ENCODE measurements at places on chromosomes 2 and 18. TPM values are rescaled to one million over a fixed set of nuclear protein-coding genes. Genes with fewer than 3 reads are reported as not detected.

Gene HRH4
- total RNA-seq, result 0.89 TPM

Gene DSC3
- 1.3 TPM for total RNA-seq

Gene FMNL2
- 81.4 TPM for total RNA-seq

Gene MC2R
- not detected for total RNA-seq

Gene UGT1A10
- total RNA-seq, result not detected

Gene POMC
- 3.7 TPM for total RNA-seq

Gene ARL5A
- total RNA-seq, result 48.8 TPM

Gene SDC1
- 232 TPM for total RNA-seq

Gene BMP10
- total RNA-seq, result not detected

Gene SERPINE2
- 61.4 TPM for total RNA-seq

Gene ANKRD53
- 2.5 TPM for total RNA-seq

Gene EIF5B
- total RNA-seq, result 36.2 TPM

Gene ZNF396
- total RNA-seq, result 6.3 TPM

Gene REEP1
- total RNA-seq, result 7.7 TPM

Gene SERPINB7
- total RNA-seq, result 0.12 TPM

Gene FOXI3
- total RNA-seq, result not detected

GRCh38 chr18:37985126-37985525 is 419.5 kb upstream of the CELF4 start:
- DNase-seq, result no peak

DNA sequence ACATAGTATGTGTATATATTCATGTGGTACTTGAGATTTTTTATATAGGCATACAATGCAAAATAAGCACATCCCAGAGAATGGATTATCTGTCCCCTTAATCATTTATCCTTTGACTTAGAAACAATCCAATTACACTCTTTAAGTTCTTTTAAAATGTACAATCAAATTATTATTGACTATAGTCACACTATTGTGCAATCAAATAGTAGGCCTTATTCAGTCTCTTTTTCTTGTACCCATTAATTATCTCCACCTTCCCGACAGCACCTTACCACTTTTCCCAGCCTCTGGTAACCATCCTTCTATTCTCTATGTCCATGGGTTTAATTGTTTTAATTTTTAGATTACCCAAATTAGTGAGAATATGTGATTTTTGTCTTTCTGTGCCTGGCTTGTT is 914.1 kb downstream of the CCDC85A start:
- no peak for DNase-seq

DNA sequence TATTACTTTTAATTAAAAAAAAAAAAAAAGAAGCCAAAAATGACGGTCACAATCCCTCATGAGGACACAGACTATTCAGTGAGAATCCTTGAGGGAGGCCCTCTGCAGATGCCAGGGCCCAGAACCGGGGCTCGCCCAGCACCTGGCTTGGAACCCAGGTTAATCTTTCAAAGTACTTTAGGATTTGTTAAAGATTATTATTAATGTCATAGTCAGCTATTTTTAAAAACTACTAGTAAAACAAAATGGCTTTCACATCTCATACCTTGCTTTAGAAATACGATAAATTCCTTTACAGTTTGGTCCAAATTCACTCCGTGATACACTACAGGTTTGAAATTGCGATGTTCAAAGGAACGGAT is 27.1 kb downstream of the C2orf76 start:
- no peak for DNase-seq

GRCh38 chr2:222598611-222599010 is 57.3 kb downstream of the FARSB start:
- DNase-seq, result no peak

DNA sequence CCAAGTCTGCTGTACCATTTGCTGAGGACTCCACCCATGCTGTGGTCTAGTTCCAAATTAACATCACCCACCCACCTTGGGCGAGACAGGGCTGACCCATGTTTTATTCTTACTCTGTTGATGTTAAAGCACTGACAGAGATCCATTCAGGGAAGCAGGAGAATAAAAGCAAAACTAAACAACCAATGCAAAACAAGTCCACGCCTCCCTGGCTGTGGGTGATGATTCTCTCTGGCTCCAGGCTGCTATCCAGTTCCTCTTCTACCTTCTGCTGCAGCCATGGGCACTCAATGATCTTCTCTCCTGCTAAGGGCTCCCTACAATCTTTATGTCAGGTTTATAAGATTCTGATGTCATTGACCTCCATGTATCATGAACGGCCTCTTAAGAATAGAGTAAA is 786.6 kb upstream of the ID2 start:
- DNase-seq, result no peak

- no peak for DNase-seq
Measured at GRCh38 chr18:13581496-13582177, 144.7 kb downstream of the FAM210A start.

- peak; percentile 43 for DNase-seq
Measured at GRCh38 chr2:177059293-177059692, 153.3 kb upstream of the HNRNPA3 start.

- DNase-seq, result no peak
Measured at GRCh38 chr18:45353530-45353929, 261.7 kb upstream of the SLC14A2 start.

DNA sequence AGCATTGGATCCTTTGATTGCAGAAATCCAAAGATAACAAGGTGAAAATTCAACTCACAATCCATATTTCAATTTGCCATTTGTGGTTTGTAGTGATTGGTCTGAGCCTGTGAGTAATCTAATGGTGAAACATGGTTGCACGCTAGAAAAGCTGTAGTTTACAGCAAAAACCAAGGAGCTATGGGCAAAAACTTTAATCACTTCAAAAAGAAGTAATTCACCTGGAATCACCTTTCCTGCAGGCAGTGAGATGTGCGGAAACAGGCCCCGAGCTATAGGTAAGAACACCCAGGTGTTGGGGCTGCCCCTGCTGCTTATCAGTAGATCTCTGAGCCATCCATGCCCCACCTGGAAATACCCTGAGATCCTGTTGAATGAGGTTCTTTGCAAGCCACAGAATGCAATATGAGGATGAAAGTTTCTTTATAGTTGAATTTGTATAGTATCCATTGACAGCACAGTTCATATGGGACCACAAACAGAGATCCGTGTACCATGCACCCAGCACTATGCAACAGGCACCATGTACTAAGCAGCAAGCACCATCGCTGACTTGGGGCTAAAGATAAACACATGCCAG is 208.2 kb downstream of the SPP2 start:
- no peak for DNase-seq

- peak; percentile 68 for DNase-seq
Measured at GRCh38 chr2:105641389-105641811, 103.3 kb upstream of the NCK2 start.

DNA sequence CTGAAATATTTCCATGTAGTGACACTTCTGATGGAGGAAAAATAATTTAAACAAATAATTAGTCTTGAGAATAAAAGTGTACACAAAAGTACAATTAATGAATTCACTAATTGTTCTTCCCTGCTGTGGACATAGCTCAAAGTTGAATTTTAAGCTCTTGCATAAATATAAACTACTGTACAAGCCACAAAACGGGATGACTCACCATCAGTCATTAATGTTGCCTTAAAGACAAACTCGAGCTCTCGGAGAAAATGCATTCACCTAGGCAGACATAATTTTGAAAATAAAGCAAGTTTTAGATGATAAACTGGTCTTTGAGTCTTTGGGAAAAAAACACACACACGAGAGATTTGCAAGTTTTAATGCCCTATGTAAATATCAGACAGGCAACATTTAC is 436.4 kb downstream of the ZNF521 start:
- DNase-seq, result no peak

- no peak for DNase-seq
Measured at GRCh38 chr2:182821182-182821581, 45.3 kb downstream of the FRZB start.

GRCh38 chr2:184326066-184326465 is 272.3 kb upstream of the ZNF804A start:
- no peak for DNase-seq

GRCh38 chr2:66456183-66457041 is 21.5 kb downstream of the MEIS1 start:
- DNase-seq, result peak; percentile 14

DNA sequence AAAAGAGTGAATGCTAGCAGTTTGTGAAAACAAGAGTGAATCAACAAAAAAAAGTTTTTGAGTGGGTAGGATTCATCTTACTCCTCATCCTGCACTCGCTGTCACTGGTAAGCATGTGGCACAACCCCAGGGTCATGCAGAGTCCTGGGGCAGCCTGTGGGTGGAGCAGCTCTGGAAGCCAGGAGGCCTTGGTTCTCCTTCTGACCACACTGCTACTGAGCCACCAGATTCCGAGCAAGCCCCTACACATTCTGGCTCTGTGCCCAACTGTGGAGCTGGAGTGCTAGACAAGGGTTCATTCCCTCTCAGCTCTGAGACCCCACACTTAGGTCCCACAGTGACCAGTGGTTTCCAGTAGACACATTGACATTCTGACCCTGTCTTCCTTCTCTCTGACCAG is 670.6 kb downstream of the BCL11A start:
- no peak for DNase-seq

DNA sequence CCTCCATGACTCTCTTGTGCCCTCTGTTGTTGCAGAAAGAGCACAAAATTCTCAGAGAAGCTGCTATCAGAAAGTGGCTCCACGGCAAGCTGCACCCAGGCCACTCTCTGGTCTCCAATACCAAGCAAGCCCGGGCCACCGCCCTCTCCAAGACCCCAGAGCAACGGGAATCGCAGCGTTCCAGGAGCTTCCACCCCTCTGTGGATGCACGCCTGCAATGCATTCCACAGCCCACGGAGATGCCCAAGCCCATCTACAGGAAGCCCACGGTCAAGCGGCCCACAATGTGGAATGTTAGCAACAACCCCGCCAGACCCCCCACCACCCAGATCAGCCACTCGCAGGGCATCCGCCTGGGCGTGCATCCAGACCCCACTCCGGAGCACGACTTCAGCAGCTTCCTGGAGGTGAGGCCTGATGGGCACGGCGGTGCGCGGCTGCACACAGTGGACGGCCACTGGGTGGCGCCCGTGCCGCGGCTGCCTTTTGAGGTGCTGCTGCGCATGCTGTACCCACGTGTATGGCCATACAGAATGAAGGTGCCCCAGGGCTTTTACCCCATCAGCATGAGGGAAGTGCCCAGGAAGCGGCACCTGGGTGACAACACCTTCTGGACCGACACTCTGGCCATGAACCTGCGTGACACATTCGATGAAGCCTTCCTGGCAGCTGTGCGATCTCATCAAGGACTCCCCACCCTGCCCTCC is 6.3 kb downstream of the ANKRD53 start:
- DNase-seq, result peak; percentile 57

GRCh38 chr2:125684256-125684655 is 971.7 kb upstream of the GYPC start:
- DNase-seq, result no peak

DNA sequence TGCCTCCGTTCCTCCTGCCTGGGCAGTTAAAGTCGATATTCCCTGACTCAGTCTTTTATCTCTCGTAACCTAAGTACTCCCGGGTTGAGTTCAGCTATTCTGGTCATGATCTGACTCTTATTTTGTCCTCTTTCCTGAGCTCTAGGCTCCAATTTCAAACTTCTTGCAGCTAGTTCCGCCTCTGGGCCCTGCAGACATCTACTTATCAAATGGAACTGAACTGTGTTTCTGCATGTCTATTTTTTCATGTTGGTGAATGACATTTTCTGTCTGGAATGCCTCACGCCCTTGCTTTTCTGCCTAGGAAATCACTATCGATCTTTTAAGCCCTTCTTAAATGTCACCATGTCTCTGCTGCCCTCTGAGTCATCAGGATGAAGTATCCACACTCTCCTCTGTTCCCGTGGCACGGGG is 101.5 kb downstream of the VAPA start:
- no peak for DNase-seq

DNA sequence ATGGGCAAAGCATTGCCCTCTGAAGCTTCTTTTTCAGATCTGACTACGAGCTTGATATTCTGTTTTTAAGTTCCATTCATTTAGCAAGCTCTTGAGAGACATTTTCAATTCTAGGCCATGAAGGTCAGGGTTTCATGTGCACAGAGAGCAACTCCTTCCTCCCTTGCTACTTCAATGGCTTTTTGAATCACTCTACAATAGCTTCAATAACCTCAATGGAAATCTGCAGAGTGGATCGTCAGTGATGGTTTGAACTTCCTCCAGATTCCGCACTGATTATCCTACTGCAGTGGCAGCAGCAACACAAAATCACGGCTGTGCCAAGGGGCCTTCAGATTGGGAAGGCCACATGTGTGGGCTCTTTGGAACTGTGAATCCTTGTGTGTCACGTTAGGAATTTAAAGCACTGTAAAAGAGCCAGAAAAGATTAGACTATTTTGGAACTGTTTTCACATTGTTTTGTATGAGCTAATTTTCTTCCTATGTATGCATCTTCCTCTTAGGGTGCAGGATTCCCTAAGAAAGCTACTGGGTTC is 88.4 kb upstream of the MGAT4A start:
- DNase-seq, result peak; percentile 49

GRCh38 chr2:156380117-156380645 is 47.7 kb upstream of the NR4A2 start:
- DNase-seq, result no peak

DNA sequence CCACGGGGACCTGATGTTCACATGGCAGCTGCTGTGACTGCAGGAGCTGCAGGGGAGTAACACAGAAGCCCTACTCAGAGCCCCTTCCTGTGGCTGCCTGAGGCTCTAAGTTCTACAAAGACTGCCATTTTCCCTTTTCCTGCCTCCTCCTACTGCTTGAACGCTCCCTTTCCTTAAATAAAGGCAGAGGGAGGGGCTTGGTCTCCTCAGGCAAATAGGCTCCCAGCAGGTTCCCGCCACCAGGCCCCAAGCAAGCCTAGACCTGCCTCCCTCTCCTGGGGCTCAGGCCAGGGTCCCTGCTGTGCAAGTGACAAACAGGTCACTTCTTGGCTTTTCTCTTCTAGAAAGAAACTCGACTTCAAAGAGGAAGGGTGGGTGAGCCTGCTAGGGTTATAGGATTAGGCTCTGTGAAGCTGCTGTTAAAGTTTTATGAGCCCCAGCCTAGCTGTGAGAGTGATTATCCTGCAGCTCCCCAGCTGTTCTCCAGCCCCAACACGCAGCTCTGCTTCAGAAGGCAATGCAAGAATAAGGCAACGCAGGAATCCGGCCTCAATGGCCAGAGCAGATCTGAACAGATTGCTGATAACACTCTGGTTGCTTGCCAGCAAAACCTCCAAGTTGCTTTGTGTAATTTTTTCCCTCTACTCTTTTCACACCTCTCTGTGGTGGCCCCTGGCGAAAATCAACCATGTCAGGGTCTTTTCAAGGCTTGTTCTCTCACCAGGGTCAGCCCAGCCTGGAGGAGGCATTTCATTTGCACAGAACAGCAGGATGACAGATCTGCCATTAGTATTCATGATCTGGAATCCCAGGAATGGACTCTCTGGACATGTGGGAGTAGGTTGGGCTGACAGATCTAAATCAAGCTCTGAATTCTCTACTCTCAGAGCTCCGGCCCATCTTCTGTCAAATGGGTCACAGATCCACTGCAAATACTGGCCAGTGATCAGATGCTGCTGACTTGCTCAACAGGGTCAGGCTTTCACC is 71.3 kb downstream of the MRO start:
- DNase-seq, result peak; percentile 58

DNA sequence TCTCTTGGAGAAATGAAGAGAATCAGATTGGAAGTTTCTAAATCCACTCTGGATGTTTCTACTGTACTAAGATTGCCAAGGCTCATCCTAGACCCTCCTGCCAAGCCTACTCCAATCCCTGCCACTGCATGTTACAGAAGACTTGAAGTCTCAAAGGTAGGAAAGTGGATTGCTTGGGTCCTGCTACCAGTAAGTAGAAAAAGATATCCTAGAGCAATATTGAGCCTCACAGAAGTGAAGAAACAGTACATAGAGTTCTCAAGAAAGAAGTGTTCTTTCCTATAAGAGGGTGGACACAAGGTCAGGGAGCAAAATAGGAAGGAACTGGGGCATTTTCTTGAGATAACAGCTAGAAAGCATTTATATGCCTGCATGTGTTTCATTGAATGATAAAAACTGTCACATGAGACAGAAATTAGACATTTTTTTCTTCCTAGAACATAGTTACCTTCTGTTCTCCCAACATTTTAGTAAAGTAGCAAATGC is 232.9 kb downstream of the RBM43 start:
- no peak for DNase-seq
